ENCODE measurements at places on chromosomes 5 and 9. TPM values are rescaled to one million over a fixed set of nuclear protein-coding genes. Genes with fewer than 3 reads are reported as not detected.

- no peak for ATAC-seq
Measured at GRCh38 chr5:71767661-71768060, 48.6 kb downstream of the CARTPT start.

DNA sequence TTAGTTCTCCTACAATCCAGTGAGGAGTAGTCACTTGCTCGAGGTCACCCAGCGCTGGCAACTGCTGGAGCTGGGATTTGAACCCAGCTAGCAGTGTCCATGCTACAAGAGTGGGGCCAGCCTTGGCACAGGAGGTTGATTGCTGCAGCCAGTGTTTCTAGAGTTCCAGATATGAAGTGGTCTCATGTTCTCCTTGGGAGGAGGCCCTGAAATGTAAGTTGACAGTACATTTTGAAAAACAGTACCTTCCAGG lies 802 bp downstream of the CCDC107 start:
- ATAC-seq, result no peak

GRCh38 chr5:33400675-33401074 lies 40.1 kb upstream of the TARS1 start:
- peak; percentile 58 for ATAC-seq

DNA sequence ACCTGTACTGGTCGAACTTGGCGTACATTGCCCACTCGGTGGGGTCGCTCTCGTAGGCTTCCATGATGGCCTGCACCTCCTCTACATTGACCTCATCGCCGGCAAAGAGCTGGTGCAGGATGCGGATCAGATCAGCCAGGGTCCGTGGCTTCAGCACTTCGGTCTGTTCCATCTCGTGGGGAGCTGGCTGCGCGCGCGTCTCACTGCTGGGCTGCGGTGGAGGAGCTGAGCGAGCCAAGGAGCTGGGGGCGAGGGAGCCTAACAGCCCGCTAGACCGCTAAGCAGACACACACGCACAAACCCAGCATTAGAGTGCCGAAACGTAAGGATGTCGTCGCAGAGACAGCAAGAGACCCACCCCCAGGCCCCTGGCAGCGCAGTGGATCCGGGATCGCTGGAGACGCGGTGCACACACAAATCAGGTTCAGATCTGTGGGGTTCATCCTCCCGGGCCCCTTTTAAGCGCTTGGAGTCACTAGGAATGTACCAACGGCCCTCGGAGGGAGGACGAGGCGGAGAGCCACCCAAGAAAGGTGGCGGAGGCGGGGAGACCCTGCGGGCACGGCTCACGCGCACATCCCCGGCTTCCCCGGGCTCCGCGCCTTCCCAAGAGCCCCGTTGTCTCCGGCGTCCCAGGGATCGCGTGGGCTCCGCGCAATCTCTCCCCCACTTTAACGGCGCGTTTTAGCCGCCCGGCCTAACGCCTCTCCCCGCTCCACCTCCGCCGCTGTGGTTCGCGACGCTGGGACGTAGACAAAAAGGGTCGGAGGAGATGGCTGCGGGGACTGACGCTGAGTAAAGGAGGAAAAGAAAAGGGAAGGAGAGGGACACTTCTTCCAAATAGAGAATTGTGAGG lies at the start of gene CDO1:
CDO1 (minus strand) TSS at position 434 of the 856 bp plus-strand sequence; CDS start at position 172, 262 bp downstream.
- peak; percentile 33 for ATAC-seq

GRCh38 chr5:109246841-109247592 lies 162.8 kb downstream of the PJA2 start:
- ATAC-seq, result no peak

The RELL2 gene
- 4.5 TPM for total RNA-seq

The INSYN2B gene
- not detected for total RNA-seq

Measured in esophagus mucosa (tissue), 1 donor.